ENCODE measurements at places on chromosomes 6 and 20. TPM values are rescaled to one million over a fixed set of nuclear protein-coding genes. Genes with fewer than 3 reads are reported as not detected.

EPPIN gene
- not detected for polyA plus RNA-seq

- no peak for DNase-seq
These were observed 13.8 kb downstream of the SYNGAP1 start for GRCh38 chr6:33433544-33434191.

APCDD1L gene
- not detected for polyA plus RNA-seq

DNA sequence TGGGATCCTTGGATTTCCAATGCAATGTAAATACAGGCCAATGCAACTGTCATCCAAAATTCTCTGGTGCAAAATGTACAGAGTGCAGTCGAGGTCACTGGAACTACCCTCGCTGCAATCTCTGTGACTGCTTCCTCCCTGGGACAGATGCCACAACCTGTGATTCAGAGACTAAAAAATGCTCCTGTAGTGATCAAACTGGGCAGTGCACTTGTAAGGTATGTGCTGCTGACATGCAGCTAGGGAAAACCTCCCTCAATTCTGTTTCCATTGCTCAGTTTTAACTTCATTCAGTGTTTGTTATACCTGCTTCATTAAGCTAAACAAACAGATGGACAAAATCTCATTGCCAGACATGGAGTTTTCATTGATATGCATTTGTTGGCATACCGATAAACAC, 397.1 kb downstream of the ARHGAP18 start:
- no peak for DNase-seq

GRCh38 chr6:15520626-15521203, 142.1 kb downstream of the DTNBP1 start:
- no peak for DNase-seq

SNX21 gene
- polyA plus RNA-seq: 1.8 TPM

DNA sequence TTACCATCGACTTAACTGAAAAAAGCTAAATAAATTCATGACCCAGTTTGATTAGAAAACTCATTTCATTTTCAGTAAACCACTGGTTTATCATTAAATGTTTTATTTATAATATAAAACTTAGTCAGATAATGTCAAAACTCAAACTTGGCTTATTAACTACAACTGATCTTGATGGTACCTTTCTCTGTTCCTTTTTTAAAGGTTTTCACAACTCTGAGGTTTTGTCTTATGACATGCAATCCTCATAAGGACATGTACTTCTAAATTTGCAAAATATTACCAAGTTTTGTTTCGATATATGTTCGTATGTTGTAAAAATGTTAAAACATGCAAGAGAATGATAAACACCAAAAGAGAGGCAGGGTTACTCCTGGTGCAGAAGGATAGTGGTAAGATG, 82.5 kb upstream of the PDE10A start:
- DNase-seq: no peak

BTN2A1 gene
- 15.9 TPM for polyA plus RNA-seq

DNA sequence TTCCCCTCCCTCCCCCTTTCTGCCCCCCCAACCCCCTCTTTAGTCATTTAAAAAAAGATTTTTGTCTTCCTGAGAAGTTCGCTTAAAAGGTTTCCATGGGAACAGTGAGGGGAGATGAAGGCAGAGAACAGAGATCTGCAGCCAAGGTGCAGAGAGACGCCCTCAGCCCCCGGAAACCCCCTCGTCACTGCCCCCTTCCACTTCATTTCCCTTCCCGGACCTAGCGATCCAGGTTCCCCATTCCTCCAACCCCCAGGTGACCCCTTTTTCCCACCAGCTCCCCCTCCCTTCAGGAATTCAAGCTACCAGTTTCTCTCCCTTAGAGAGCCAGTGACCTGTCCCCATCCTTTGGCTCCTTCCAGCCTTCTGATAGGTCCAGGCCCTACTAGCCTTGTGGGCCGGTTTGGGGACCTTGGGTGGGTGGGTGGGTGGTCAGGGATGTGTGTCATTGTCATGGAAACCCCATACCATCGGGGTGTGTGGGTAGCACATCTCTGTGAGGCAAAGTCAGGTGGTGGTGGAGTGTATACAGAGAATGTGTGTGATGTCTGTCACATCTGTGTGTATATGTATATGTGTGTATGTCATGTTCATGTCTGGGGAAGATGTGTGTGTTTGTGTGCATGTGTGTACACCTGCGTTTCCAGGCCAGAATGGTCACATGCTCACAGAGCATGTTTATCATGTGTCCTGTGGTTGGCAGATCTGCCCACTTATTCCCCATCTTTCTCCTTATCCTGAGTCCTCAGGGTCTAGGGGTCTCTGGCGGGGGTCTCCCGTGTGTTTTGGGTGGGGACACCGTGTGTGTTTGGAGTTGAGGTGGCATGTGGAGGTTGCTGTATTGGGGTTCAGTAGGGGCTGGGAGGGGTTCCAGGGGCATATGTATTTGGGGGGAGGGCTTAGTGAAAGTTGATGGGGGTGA, 7.0 kb downstream of the SYNGAP1 start:
- peak; percentile 54 for DNase-seq

GTSF1L gene
- not detected for polyA plus RNA-seq

PTGIS gene
- polyA plus RNA-seq: not detected

ATP5F1E gene
- polyA plus RNA-seq: 76.9 TPM

DNA sequence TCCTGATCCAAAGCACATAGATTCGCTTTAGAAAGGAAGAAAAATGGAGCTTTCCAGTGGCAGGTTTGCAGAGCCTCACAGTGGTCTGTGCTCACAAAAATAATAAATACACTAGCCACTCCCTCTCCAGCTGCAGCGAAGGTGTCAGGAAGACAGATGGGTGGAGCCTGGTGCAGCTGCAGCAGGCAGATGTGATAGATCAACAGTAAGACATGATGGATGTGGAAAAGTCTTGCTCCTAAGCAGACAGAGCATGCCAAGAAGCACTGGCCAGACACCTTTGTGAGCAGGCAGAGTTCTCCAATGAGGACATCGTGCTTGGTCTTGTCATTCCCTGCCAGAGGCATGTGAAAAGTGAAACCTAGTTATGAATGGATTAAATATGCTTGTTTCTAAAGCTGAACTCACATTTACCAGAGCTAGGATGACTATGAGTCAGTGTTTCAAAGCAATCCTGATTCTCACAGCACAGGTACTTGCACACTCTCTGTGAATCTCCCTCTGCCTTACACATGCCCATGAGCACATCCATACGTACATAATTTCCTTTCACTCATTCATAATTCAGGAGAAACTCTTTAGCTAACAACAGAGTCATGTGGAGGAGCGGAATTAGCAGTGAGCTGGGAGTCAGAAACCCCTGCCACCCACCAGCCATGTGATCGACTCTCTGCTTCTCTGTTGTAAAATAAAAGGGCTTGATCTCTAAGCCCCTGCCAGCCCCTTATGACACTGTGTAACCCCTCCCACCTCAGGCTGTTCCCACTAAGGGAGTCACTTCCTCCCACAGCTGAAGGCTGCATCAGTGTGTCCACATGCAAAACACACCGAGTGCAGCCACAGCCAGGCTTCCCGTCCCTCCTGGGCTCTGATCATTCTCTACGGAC, 111.2 kb downstream of the SCML4 start:
- no peak for DNase-seq

DNA sequence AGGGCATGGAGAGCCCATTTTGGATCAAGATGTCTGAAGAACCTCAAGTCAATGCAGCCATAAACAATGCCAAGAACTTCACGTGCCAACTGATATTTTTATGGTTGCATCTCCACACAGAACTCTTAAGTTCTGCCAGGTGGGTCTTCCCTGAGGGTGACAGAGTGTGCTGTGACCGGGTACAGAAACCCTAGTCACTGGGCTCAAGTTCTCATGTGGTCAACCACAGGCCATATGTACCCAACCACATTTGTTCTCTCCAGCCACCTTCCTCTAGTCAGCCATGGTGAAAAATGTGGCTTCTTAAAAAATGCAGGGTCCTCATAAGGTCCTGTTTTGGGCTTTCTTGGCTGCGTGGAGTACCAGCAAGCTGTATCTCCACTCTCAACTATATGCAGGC, 48.9 kb downstream of the CLIC5 start:
- no peak for DNase-seq

GRCh38 chr6:97282238-97282725, 734 bp downstream of the MMS22L start:
- DNase-seq: no peak

All from CD4-positive, alpha-beta memory T cell (primary cell).